Panc1 (cell line): ENCODE measurements at places on chromosomes 11 and 22. TPM values are rescaled to one million over a fixed set of nuclear protein-coding genes. Genes with fewer than 3 reads are reported as not detected.

DNA sequence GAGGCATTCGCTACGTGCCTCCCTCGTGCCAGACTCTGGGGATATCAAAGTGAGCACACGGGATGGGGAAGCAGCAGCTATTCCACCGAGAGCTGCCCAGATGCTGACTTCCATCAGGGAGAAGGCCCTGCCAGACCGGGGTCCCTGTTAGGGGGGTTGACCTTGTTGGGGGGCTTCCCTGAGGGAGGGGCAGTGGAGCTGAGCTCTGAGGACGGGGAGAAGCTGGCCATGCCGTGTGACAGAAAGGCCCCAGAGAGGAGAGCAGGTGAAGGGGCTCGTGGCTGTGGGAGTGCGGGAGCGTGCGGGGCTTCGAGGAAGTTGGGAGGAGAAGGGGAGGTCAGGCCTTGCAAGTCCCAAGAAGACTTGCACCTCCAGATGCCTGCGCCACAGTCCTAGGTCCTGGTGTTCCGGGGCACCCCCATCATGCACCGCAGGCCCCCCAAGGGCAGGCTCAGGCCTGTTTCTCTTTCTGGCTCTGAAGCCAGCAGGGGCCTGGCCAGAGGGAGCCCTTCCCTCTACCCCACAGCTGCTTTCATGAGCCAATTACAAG is 94.4 kb downstream of the ARHGAP8 start:
- H3K27me3 ChIP-seq = no peaks in the 10 kb centered on the region
- no peak for DNase-seq
- no peaks in the 10 kb centered on the region for H3K36me3 ChIP-seq
- no peaks in the 10 kb centered on the region for H3K4me1 ChIP-seq

DNA sequence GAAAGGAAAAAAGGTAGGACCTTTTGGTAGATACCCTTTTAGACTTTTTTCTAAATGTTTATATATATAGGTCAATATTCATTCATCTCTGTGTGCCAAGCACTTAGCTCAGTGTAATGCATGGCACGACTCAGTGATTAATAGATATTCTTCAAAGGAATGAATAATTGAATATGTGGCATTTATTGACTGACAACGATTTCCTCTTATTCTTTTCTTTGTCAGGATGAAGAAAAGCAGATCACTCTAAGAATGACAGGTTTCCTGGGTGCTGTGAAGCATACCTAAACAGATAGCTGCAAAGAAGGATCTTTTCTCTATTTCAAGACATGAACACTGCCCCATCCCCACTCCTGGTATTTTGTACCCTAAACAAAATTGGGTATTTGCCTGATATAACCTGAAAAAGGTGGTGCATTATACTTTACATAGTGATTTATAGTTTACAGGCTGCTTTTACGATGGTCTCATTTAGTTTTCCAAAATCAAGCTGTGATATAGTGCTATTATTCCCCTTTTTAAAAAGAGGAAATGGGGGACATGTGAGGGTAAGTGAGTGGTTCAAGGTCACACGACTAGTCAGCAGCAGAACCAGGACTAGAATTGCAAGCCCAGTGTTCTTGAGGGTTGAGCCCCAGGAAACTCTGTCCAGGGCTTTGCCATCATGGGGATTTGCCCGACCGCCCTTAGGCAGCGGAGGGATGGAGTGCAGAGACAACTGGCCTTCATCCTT is 32.9 kb upstream of the CLMP start:
- H3K27ac ChIP-seq = no peak overlapping the region
- no peaks in the 10 kb centered on the region for H3K36me3 ChIP-seq
- H3K4me1 ChIP-seq = no peaks in the 10 kb centered on the region

DNA sequence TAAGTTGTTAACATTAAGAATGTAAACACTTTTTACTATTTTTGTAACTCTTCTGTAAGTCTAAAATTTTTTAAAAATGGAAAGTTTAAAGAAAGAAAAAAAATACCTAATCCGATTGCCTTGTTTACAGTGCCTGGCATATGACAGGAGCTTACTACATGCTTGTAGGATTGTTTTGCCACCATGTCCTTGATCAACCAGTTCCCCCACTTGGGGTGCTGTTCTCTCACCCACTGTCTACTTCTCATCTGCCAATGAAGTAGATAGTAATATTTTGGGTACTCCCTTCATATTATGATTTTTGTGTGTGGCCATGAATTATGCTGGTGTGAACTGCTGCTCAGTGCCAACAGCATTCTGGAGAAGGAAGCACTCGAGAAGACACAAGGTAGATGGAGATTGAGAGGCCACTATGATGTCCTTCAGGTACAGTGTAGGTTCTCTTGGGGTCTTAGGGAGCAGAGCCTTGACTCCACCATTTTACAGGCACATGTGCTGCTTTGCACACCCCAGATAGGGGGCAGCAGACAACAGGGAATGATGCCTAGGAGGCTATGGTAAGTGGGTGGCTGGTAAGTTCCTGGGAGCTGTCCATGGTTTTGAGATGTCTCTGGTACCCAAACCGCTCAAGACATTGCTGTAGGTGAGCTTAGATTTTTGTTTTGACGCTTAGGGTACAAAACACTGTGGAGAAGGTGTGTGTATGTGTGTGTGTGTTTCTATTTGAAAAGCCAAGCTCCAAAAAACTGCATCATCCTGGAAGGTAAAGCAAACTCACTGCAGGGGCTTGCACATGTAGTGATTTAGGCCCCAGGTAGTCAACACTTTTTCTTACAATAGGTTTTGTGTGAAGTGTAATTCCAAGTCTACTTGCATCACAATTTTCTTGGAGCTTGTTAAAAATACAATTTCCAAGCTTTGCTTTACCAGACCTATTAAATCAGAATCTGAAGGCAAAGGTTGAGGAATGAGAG is 494.5 kb upstream of the LARGE1 start:
- peak; percentile 25 for DNase-seq
- H3K27me3 ChIP-seq = no peaks in the 10 kb centered on the region
- H3K4me1 ChIP-seq = no peaks in the 10 kb centered on the region
- H3K27ac ChIP-seq = no peak overlapping the region
- H3K4me3 ChIP-seq = no peak overlapping the region
- no peaks in the 10 kb centered on the region for H3K36me3 ChIP-seq

Gene MS4A2
- total RNA-seq = not detected

Gene NTM
- total RNA-seq = 0.10 TPM

Gene THAP12
- total RNA-seq = 57.3 TPM
